Stromal cell of bone marrow (primary cell): ENCODE measurements at places on chromosomes 2 and 18.

DNA sequence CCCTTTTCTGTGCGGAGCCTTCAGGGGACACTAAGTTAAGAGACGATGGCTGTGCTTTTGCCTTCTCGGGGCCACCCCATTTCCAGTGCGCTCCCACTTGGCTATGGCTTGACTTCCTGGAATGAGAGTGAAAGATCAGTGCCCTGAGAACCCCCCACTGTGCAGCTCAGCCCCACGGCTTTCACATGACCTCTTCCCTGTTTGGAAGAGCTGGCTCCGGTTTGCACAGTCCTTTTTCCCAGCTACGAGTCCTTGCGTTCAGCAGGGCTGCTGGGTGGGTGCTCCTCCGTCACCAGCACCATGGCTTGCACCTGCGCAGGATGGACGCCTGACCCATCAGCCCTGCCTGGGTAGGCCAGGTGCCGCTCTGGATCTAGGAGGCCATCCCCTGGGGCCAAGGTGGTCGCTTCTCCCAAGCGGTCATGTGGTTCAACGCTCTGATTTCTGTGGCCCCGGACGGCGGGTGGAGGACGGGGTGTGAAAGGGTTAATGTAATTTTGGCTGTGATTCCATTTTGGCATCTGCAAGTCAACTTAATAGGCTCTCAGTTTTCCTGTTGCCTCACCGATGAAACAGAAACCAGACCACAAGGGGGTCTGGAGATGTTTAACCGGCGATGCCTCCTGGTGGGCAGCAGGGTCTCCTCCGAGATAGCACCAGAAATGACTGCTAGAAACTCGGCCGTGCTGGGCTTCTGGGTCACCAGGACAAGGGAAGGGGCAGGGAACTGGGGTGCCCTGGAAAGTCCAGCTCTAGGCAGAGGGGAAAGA, 113.1 kb upstream of the HAAO start:
- DNase-seq = no peak

DNA sequence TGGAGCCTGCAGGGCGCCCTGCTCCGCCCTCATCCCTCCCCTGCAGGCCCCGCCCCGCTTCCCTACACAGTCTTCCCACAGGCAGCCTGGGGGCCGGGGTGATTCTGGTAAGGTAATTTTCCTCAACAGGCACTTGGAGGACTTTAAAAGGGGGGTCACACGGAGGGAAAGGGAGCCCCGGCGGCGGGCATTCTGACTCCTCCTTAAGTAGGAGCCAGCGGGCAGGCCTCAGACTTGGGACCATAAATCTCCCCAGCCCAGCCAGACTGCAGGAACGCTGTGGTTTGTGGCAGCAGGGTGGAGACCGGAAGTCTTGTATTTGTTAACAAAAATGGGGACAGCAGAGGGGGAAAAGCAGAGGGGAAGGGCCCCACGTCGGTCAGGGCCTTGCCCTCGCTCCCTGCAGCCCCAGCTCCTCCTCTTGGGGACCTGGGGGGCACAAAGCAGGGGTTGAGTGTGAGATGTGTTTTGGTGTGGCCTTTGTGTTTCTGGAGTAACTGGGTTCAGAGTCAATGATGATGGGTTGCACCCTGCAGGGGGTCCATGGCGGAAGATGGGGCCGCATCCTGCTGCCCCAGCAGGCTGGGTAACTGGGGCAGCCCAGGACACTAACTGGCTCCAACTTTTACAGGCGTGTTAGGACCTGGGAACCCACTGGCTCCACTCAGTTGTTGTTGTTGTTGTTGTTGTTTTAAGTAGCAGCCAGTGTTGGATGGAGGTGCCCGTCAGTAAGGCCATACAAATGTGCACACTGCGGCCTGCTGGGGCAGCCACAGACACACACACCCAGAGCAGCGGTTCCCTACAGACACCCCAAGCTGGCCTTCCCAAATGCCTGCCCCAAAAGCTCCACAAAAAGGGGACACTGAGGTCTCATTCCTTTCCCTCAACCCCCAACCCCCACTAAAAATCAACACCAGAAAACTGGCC, 27.7 kb downstream of the SMAD7 start:
- peak; percentile 76 for DNase-seq

DNA sequence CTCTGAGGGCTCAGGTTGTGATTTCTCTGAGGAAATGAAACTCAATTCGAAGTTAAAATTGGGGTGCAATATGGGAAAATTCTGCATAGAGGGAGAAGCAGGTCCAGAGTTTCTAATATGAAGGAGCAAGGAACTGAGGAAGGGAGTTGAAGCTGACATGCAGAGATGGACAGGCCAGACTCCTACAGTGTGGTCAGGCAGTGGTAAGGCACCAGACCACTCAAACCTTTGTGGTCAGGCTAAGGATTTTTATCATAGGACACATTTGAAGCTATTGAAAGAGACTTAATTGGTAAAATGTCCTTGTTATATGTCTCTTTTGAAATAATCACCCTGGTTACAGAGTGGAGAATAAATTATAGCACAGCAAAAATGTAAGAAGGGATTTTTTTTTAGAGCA, 1074.8 kb upstream of the CDH2 start:
- no peak for DNase-seq

DNA sequence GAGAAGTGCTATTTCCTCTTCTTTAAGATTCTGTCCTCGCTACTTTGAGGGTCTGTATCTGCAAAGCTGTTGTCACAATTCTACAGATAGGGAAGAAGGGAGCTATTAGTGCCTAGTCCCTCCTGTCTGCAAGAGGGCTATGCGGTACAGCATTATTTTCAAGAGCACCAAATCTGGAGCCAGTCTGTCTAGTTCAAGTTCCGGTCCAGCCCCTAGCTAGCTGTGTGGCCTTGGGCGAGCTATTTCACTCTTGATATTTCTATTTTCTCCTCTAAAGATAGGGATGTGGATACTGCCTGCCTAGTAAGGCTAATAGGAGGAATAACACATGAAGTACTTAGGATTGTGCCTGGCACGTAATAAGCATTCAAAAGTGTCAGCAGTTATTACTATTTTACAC, 272.4 kb downstream of the KCNE4 start:
- no peak for DNase-seq
